GM12891 (cell line): ENCODE measurements at places on chromosomes 16 and 17.

- no peak for DNase-seq
Measured at GRCh38 chr17:76597156-76598003, 11.7 kb upstream of the ST6GALNAC2 start.

DNA sequence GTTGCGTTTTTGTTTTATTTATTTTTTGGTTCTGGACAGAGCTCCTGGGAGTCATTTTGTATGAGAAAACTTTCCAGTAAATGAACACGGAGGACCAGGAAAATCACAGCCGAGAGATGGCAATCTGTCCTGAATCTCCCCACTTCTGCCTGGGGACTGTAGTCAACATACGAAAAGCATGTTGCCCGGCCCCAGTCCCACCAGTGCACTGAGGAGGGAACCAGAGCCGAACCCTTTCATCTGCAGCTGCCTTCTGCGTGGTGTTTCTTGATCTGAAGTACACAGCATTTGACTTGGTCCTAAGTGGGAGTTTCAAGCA lies 18.9 kb downstream of the SNX11 start:
- no peak for DNase-seq

- DNase-seq: no peak
Measured at GRCh38 chr17:56956992-56957391, 3.9 kb downstream of the COIL start.

DNA sequence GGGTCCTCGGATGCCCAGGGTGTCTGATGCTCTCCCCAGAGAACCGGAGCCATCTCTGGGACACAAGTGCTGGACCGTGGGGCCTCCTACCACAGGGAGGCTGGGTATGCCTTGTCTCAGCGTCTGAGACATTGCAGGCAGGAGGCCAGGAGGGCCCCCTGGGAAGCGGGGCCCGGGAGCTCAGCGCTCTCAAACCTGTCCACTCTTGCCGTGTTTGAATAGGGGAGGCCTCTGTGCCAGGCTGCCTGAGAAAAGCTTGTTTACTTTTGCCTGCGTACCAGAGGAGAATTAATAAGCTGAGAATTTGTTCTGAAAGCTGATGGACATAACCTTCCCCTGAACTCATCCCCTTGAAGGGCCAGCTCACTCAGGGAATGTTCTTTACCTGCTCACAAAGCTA lies 163.8 kb downstream of the NTN1 start:
- DNase-seq: no peak

- DNase-seq: no peak
Measured at GRCh38 chr17:2722611-2723010, 11.0 kb upstream of the CLUH start.

- no peak for DNase-seq
Measured at GRCh38 chr17:6241996-6242395, 171.8 kb downstream of the WSCD1 start.

DNA sequence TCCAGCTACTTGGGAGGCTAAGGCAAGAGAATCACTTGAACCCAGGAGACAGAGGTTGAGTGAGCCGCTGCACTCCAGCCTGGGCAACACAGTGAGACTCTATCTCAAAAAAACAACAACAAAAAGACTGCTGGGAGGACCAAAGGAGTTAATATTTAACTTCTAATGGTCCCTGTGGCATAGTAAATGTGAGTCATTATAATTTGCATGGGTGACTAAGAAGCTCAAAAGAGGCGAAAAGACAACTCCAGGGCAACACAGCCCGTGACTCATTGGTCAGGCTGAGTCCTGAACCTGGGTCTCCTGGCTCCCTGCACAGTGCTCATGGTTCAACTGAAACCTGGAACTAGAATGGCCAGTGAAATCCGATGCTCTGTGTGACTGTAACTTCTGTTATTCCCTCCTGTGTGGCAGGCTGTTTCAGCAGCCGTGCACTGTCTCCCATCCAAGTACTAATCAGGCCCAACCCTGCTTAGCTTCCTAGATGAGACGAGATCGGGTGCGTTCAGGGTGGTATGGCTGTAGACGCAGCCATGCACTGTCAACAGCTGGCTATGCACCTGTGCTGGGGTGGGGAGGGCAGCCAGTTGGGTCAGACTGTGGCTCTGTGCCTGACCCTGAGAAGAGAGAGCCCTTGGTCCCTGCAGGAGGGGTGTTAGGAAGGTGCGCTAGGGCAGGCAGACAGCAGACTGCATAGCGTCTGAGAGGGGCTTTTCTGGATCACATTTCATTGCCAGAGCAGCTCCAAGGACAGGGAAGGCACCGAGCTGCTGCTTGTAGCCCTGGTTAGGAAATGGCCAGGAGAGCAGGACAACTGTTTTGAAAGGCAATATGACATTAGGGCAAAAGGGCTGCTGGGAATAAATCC lies 14.5 kb upstream of the GPRC5C start:
- no peak for DNase-seq

- DNase-seq: no peak
Measured at GRCh38 chr16:471353-472198, 46.1 kb downstream of the RAB11FIP3 start.

GRCh38 chr17:55155856-55156560 lies 108.8 kb upstream of the HLF start:
- DNase-seq: no peak

DNA sequence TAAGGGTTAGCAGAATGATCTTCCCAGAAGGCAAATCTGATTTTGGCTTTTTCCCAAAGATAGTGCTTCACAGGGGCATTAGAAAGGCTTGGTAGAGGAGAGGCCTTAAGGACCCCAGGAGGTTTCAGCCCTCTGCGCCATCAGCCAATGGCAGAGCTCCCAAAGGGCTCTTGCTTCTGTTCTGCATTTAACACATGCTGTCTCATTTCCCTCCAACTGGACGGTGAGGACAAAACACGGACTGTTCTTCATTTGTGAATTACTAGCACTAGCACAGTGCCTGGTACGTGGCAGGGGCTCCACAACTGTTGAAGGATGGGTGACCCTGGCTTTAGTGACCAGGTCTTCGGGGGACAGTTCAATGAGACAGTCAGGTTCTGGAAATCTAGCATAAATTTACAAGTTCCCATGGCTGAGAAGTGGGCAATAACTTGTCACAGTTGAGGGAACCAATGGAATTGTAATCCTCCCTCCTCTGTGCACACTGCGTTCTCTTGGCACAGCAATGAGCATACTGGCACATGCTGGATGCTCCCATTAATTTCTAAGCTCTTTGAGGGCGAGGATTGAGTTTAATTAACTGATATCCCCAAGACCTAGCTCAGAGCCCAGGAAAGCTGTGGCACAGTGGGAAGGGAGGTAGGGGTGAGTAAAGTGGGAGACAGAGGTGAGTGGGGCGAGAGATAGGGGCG lies 45.4 kb downstream of the COG7 start:
- no peak for DNase-seq

DNA sequence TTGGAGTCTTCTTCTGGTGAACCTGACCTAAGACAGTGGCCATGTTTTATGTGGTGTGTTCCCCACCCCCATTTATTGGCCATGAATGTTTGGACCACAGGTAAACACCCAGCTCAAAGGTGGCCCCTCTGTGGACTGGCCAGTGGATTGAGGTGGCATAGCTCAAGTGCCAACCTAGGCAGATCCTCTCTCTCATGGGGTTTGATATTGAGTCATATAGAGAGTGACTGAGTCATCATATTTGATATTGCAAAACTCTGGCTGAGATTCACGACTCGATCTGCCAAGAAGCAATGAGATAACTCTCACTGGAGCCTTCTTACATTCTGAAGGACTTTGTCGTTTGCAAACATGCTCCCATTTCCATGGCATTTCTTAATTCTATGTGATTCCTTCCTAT lies 10.5 kb upstream of the TEKT3 start:
- DNase-seq: no peak

DNA sequence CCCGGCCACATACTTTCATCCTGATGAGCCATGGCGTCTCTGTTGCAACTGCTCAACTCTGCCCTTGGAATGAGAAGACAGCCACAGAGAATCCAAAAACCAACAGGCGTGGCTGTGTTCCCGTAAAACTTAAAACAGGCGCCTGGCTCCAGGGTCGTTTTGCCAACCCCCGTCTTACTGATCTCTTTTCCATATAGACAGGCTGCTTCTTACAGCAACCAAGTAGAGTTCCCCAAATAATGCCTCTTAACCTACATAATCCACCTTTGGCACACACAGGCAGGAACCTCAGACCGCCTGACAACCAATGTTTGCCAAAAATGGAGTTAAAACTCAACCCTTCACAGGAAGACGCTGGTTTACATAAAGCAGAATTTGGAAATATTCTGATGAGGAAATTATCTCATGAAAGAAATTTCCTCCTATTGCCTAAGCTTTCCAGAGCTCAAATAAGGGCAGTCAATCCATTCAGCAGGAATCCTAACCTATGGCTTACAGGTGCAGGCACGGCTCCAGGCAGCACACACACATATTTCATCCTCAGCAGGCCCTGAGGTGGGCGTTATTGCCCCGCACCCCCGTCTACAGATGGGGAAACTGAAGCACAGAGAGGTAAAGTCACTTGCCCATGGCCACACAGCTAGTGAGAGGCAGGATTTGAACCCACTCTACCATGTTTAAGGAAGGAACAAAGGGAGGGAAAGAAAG lies 35.8 kb downstream of the LITAF start:
- DNase-seq: no peak
